ENCODE measurements at places on chromosomes 1 and 21.

GRCh38 chr1:213303286-213303685, 252.2 kb downstream of the RPS6KC1 start:
- DNase-seq, result no peak

GRCh38 chr1:57319791-57320190, 104.1 kb downstream of the DAB1 start:
- no peak for DNase-seq

- no peak for DNase-seq
Observed at GRCh38 chr1:213123536-213123935, 72.5 kb downstream of the RPS6KC1 start.

GRCh38 chr1:1287288-1288110, 7.3 kb downstream of the SCNN1D start:
- no peak for DNase-seq

DNA sequence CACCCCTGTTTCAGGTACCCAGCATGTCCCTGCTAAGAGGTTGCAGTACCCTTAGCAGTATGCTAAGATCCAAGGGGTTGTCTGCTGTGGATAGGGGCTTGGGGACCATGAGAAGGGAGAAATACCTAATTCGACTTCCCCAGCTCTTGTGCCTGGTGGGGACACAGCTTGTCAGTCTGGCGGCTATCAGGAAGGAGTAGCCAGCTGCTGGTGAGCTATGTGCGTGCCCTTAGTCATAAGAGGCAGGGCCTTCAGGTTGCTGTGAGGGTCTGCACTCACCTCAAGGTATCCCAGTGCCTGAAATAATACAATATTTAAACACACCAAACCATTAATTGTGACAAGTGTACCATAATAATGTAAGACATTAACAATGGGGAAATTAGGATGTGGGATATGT, 205.1 kb upstream of the SGIP1 start:
- DNase-seq, result no peak

- no peak for DNase-seq
Observed at GRCh38 chr21:33968995-33969348, 53.4 kb upstream of the ATP5PO start.

- no peak for DNase-seq
Observed at GRCh38 chr1:159931101-159931794, 5.9 kb upstream of the TAGLN2 start.

DNA sequence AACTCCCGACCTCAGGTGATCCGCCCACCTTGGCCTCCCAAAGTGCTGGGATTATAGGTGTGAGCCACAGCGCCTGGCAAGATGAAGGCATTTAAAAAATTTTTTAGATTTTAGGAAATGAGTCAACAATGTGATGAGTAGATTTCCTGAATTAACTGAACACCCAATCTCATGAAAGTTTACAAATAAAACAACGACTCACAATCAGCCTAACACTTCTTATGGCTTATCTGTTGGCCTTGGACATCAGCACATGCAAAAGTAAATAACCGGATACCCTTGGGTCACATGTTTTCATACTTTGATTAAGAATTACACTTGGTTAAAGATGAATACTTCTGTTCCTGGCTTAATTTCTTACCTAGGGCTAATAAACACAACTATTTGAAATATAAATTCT, 3.0 kb downstream of the GNG12 start:
- DNase-seq, result no peak

- DNase-seq, result no peak
Observed at GRCh38 chr1:87399264-87399663, 70.6 kb downstream of the LMO4 start.

- peak; percentile 80 for DNase-seq
Observed at GRCh38 chr1:65176591-65176990, 28.6 kb downstream of the AK4 start.

GRCh38 chr1:145751491-145752037, 32.3 kb downstream of the CD160 start:
- no peak for DNase-seq

- peak; percentile 31 for DNase-seq
Observed at GRCh38 chr1:201585093-201585483, 46.2 kb downstream of the NAV1 start.

GRCh38 chr1:22832414-22832786, 121.8 kb downstream of the EPHB2 start:
- no peak for DNase-seq

GRCh38 chr1:116855191-116855619, 54.5 kb upstream of the PTGFRN start:
- DNase-seq, result peak; percentile 42

GRCh38 chr1:163928651-163929050, 606.9 kb downstream of the NUF2 start:
- DNase-seq, result no peak

- DNase-seq, result no peak
Observed at GRCh38 chr1:32474954-32475353, 10.1 kb downstream of the ZBTB8B start.

DNA sequence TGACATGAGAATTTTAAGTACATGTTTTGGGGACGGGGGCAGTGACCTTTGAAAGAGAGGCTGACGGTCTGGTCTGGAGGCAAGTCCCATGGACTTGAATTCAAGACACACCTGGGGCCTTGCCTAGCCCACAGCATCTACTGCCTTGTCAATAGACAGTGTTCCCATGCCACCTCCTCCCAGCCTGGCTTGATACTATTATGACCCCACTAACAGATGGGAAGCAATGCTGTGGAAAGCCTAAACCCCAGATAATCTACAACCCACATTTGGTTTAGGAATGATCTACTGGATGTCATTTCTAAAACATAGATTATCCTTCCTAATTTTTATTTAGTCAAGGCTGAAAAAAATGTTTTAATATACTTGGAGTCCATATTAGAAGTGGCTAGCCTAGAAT, 17.8 kb upstream of the NFASC start:
- no peak for DNase-seq

DNA sequence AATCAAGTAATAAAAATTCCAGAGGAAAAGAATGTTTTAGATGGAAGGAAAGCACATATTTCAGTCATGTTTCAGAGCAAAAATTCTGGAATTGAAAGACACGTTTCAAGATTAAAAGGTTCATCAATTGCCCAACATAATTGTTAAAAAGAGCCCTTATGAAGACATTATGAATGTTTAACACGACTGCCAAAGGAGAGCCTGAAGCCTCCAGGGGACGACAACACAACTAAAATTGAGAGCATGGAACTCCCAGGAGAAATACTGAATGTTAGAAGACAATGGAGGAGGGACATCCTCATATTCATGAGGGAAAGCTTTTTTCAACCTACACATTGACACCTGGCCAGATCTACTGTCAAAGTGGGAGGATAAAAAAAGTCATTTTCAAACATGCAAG, 16.0 kb downstream of the OR2T11 start:
- DNase-seq, result peak; percentile 67

- DNase-seq, result peak; percentile 78
Observed at GRCh38 chr1:14611792-14612191, 13.3 kb downstream of the KAZN start.

DNA sequence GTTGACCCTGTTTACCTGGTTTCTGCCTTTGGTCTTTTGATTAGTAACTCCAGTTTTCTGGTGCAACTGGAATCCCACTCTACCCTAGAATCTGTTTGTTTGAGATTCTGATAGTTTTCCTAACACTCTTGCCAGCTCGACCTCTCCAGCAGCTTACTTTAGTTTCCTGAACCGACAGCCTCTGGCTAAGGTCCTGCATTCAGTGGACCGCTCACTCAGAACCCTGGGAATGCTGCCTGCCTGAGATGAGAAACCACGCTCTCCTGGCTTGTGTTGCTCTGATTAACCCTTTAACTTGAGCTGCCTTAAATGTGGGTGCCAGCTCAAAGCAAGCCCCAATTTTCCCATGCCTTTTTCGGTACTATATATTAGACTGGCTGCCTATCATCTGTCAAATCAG, 45.3 kb upstream of the SIPA1L2 start:
- DNase-seq, result no peak

- no peak for DNase-seq
Observed at GRCh38 chr1:97745912-97746311, 174.9 kb downstream of the DPYD start.

DNA sequence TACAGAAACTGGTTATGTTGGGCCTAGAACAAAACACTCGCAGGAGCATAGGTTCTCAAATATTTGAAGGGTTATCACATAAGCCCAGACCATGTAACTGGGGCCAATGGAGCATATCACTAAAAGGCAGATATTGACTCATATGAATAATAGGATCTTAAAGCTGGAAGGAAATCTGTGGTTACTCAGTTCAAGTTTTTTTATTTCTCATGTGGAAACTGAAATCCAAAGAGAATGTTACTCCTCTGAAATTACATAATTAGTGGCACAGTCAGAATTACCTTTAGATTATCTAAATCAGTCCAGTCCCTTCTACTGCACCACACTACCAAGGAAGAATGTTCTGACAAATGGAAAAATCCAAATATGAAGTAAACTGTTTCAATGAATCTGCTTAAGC, 12.0 kb downstream of the SLAMF8 start:
- DNase-seq, result no peak

- no peak for DNase-seq
Observed at GRCh38 chr21:40990366-40990765, 143.4 kb upstream of the DSCAM start.

DNA sequence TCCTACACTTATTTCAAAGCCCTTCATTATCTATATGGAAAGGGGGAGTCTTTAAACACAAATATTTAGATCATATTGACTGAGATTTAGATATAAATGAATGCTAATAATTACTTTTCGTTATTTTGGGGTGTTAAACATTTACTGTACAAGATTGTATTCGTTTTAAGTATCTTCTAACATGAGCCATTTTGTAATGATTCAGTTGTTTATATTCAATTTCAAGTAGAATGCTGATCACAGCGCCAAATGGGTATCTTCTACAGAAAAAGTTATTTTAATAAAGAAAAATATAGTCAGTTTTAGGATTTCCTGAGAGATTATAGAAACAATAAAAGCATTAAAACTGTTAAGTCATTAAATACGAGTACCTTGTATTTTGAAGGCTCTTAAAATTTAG, 104.5 kb upstream of the HNRNPU start:
- DNase-seq, result peak; percentile 40

GRCh38 chr1:88462096-88462487, 222.0 kb upstream of the PKN2 start:
- DNase-seq, result no peak

- no peak for DNase-seq
Observed at GRCh38 chr1:185646202-185646683, 87.9 kb upstream of the HMCN1 start.

DNA sequence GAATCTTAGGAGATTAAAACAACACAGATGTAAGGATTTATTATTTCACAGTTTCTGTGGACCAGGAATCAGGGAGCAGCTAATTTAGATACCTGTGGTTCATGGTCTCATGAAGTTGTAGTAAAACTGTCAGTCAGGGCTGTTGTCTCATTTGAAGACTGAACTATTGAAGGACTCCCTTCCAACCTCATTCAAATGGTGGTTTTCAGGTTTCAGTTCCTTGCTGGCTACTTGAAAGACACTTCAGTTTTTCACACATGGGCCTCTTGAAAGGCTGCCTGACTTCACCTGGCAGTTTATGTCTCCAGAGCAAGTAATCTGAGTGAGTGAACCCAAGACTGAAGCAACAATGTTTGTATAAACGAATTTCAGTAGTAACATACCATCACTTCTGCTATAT, 915.9 kb downstream of the PLA2G4A start:
- peak; percentile 51 for DNase-seq

- peak; percentile 84 for DNase-seq
Observed at GRCh38 chr1:100895540-100896480, at the start of gene SLC30A7. SLC30A7 (plus strand) TSS chr1:100896090; CDS start chr1:100896263, 173 bp downstream.

- DNase-seq, result peak; percentile 89
Observed at GRCh38 chr1:240618946-240619345, 7.0 kb upstream of the GREM2 start.

DNA sequence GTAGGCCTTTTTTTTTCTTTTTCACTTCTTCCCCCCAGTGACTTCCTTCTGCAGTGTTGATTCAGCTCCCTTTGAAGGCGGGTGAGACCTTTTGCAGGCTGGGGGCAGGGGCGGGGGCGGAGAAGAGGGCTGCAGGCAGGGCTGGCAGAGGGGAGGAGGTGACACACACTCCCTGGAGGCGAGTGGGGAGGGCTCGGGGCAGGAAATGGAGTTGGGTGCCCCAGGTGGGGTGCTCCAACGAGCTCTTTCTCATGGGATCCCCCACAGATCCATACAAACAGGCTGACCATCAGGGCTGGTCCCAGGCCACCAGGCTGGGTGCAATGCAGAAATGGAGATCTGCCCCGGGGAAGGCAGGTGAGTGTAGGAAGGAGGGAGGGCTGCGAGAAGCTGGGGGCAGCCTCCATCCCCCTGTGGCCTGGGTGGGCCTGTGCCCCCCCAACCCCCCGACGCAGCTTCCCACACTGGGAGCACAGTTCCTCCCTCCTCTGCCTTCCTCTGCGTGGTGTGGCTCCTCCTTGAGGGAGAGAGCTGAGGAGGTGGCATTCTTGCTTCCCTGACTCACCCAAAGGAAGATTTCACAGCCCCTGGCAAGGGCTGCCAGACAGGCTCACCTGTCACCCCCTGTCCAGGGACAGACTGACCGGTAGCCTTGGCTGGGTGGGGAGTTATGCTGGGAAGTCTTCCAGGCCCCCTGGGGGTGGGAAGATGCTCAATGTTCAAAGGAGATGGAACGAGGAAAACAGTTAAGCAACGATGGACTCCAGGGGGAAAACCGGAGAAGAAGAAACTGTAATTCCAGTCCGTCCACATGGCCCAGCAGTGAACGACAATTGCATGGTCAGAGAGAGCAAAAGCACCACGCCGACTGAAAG, 7.1 kb upstream of the ITGB2 start:
- peak; percentile 68 for DNase-seq

DNA sequence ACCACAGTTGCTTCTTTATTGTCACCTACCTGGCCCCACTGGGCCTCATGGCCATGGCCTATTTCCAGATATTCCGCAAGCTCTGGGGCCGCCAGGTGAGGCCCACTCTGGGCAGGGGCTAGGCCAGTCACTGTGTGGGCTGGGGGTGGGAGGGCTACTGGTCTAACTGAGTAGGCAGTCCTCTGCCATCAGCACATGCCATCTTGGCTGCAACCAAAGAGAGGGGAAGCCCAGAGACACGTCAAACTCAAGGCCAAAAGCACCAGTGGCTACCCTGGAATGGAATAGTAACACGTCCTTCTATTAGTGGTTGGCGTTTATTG, 4.0 kb downstream of the HCRTR1 start:
- DNase-seq, result no peak

- peak; percentile 65 for DNase-seq
Observed at GRCh38 chr1:232271991-232272589, 357.8 kb downstream of the SIPA1L2 start.

- DNase-seq, result no peak
Observed at GRCh38 chr1:16396591-16396990, 29.5 kb downstream of the SZRD1 start.

- DNase-seq, result no peak
Observed at GRCh38 chr1:10862743-10863335, 66.4 kb upstream of the CASZ1 start.

DNA sequence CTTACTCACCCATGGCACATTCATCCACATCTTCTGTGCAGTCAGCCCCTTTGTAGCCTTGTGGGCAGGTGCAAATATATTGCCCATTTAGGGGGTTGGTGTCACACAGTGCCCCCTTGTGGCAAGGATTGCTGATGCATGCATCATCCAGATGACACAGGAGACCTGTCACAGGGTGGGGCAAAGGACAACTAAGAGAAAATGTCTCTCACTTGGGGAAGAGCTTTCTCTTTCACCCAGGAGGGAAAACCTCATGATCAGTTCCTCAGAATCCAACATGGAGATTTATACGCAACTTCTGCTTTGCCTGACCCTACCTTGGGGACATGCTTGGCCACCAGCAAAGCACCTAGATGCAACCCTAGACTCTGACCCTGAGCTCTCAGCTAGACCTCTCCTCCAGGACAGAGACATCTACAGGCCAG, 71.8 kb upstream of the ADAM30 start:
- peak; percentile 60 for DNase-seq

All from MV-4-11 (cell line).